ENCODE measurements at places on chromosomes 5 and 9.
A peak's percentile ranks its signal among the peaks of the same experiment; 100 is the strongest.

DNA sequence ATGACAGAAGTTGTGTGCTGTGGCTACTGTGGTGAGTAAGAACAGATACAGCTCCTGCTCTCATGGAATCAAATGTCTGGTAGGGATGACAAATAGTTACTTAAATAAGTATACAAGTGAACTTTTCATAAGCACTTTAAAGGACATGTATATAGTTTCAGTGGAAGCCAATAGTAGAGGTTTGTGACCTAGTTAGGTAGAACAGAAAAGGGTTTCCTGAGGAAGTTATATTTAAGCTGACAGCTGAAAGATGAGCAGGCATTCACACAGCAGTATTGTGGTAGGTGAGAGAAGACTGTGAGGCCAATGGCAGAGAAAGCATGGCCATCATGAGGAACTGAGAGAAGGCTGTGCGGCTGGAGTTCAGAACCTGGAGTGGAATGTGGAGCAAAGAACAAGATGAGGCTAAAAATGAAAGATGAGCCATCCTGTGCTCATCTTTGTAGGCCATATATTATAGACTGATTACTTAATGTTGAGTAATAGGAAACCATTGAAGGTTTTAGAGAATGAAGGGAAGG lies 15.4 kb downstream of the FAM174A start:
- DNase-seq, result no peak

DNA sequence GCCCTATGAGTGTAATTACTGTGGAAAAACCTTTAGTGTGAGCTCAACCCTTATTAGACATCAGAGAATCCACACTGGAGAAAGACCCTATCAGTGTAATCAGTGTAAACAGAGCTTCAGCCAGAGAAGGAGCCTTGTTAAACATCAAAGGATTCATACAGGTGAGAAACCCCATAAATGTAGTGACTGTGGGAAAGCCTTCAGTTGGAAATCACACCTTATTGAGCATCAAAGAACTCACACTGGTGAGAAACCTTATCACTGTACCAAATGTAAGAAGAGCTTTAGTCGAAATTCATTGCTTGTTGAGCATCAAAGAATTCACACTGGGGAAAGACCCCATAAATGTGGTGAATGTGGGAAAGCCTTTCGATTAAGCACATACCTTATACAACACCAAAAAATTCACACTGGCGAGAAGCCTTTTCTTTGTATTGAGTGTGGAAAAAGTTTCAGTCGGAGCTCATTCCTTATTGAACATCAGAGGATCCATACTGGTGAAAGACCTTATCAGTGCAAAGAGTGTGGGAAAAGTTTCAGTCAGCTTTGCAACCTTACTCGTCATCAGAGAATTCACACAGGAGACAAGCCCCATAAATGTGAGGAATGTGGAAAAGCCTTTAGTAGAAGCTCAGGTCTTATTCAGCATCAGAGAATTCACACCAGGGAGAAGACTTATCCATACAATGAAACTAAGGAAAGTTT lies 9.9 kb downstream of the ZNF189 start:
- no peak for DNase-seq

DNA sequence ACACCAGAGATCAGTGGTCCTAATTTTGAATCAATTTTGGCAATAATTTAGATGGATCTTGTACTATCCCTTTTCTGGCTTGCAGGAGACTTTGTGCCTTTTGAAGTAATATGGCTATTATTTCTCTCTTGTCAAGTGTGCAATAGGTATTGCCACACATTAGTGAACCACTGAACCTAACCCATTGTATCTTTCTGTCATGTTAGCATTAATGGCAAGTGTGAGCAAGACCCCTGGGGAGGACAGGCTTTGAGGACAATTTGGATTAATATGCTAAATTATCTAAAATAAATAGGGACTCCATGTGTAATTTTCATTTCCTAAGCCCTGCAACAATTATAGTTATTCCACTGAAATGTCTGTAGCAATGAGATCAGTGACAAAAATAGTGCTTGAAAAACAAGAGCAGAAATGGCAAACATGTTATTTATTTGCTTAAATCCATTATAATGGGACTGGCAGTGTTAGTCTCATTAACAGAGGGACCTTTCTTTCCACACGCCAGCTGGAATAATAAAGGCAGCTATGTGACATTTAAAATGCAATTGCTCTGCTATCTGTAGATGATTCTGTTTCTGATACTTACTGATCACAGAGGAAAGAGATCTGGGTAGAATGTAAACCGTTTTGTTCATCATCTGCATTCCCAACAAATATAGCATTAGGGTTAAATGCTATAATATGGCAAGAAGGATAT lies 753.3 kb upstream of the ZNF608 start:
- DNase-seq, result no peak

GRCh38 chr9:20315677-20316076 lies 306.6 kb downstream of the MLLT3 start:
- peak; percentile 88 for DNase-seq

GRCh38 chr5:154313360-154314017 lies 123.0 kb downstream of the GALNT10 start:
- peak; percentile 15 for DNase-seq

GRCh38 chr9:84621811-84622210 lies 47.7 kb upstream of the NTRK2 start:
- DNase-seq, result no peak

- DNase-seq, result no peak
Observed at GRCh38 chr5:55364537-55365055, 56.8 kb downstream of the MTREX start.

GRCh38 chr9:13896922-13897835 lies 416.8 kb downstream of the NFIB start:
- DNase-seq, result no peak

- DNase-seq, result no peak
Observed at GRCh38 chr5:61270510-61271165, 61.4 kb upstream of the ZSWIM6 start.

- no peak for DNase-seq
Observed at GRCh38 chr5:116404016-116404415, 170.6 kb downstream of the SEMA6A start.

DNA sequence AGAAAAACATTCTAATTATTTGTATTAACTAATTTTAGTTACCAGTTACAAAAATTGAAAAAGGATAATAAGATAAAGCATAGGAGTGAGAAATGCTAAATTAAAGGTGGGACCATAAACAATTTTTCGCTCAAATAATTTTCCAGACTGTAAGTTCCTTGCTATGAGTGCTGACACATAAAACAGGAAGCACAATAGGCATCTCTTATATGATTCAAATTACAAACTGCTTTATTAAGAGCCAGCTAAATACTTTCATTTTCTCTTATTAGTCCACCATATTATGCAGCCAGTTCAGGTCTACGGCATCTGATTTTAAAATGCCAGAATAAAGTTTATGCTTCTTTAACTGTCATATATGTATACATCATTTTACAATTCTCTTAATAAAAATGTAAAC lies 4.4 kb downstream of the RC3H2 start:
- no peak for DNase-seq

GRCh38 chr5:2522372-2522771 lies 229.1 kb downstream of the IRX2 start:
- DNase-seq, result no peak

DNA sequence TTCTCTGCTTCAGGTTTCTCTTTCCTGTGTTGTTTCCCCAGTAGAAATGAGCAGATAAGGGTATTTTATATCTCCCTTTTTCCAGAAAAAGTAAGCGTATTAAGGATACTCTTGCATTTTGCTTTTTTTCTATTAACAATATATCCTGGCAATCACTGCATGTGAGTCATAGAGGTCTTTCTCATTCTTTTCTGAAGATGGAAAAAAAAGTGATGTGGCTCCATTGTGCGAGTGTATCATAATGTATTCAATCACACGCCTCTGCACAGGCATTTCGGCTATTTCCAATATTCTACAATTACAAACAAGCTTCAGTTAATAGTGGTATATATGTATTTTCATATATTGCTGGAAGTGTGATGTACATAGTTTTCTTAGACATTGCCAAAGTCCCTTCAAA lies 155.9 kb downstream of the MED27 start:
- no peak for DNase-seq

- no peak for DNase-seq
Observed at GRCh38 chr5:6734781-6735180, 21.5 kb downstream of the TENT4A start.

DNA sequence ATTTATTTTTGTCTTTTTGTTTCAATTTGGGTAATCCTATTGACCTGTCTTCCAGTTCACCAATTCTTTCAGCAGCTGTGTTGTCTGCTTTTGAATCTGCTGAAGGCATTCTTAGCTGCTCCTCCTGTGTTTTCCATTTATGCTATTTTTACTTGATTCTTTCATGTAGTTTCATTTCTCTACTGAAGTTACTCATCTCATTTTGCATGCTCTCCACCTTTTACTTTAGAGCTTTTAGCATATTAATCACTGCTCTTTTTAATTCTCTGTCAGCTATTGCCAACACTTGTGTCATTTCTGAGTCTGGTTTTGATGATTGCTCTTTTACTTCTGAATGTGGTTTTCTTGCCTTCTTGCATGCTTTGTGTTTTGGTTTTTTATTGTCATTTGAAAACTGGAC lies 496.0 kb upstream of the CLINT1 start:
- DNase-seq, result no peak

GRCh38 chr9:132862533-132862932 lies 15.6 kb downstream of the AK8 start:
- no peak for DNase-seq

DNA sequence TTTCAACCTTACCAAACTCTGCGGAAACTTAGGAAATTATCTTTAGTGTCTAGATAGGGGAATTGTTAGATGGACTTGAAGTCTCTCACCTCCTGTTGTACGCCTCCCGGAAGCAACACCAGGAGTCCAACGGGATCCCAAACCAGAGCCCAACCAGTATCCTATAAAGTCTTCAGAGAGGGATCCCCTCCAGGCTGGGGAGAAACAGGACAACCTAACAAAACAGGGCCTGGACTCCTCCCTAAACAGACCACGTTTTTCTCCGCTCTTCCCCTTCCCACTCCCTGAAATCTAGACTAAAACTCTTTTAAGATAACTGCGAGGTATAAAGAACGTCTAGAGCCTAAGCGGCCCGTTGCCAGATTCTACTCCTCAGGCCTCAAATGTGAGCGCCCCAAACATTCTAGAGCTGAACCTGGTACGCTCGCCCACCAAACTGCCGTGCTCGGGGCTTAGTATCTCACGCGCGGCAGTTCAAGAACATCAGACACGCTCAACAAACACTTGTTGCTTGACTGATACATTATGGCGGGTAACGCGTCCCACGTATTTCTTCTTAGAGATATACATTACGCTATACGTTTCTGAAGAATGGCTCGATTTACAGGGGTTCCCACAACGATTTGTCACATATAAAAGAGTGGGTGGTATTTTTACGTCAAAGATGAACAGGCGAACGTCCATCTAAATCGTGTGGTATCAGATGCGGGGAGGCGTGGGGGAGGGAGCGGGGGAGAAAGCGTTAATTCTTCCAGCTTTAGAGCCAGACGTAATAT lies 663 bp upstream of the SMIM27 start:
- no peak for DNase-seq

DNA sequence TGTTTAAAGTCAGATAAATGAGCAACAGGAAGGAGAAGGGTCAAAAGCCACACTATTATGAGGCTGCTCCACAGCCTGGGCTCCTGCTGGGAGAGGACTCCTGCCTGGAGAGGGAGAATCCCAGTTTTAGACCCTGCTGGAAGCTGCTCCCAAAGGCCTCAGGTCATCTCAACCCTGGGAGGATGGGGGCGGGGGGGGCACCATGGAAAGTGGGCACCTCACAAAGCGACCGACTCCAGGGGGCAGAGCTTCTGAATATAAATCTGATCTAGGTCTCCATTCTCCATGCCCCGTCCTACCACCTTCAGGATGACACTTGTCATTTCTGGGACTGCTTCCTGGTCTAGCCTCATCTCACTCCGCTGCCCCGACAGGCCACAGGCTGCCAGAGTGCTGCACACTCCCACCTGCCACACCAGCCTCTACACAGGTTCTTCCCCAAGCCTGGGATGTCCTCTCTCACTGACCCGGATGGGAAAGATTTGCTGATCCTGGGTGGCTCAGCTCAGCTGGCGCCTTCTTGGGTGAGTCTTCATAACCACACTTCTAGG lies 183.4 kb downstream of the GAPVD1 start:
- DNase-seq, result no peak

GRCh38 chr5:175444060-175444904 lies at the start of gene DRD1:
TSS of gene DRD1 (minus strand) at chr5:175444182. CDS start at chr5:175443099, 1,083 bp downstream.
- peak; percentile 27 for DNase-seq

- DNase-seq, result no peak
Observed at GRCh38 chr9:131808291-131808690, 68.4 kb upstream of the RAPGEF1 start.

- peak; percentile 28 for DNase-seq
Observed at GRCh38 chr9:122016744-122017143, 76.4 kb downstream of the TTLL11 start.
